ENCODE measurements at places on chromosomes 11 and 22.

DNA sequence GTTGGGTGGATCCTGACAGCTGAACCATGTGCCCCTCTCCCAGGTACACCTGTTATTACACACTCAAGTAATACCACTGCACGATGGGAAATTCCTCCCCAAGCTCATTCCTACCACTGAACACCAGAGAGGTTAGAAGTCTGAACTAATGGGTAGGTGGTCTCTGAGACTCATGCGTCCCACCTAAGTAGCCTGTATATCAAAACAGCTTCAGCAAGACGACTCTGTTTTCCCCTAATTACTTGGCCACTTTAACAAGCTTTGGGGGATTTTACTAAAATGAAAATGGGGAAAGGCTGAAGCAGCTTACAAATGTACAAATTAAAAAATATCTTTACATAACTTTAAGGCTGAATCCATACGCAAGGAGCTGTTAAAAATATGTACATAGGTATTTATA lies 29.4 kb downstream of the LGR4 start:
- no peak for DNase-seq

- no peak for DNase-seq
Observed at GRCh38 chr22:36881504-36882245, 20.9 kb downstream of the NCF4 start.

DNA sequence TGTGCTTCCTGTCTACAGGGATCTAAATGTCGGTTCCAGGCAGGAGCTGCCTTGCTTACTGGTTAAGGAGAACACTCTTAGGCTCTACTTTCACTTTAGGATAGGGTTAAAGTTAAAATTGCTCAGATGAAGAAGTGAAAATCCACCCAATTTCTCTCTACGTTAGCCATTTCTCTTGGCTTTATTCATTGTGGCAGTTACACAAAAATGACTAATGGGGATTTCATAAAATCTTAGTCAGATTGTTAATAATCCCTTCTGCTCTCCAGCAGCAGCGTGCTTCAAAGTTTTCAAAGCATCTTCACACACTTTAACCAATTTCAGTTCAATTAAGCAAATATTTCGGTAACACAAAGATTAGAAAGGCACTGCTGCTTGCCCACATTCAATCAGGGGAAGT lies 58.4 kb upstream of the RCN1 start:
- DNase-seq = no peak

- no peak for DNase-seq
Observed at GRCh38 chr11:119617340-119617713, 111.7 kb downstream of the NECTIN1 start.

DNA sequence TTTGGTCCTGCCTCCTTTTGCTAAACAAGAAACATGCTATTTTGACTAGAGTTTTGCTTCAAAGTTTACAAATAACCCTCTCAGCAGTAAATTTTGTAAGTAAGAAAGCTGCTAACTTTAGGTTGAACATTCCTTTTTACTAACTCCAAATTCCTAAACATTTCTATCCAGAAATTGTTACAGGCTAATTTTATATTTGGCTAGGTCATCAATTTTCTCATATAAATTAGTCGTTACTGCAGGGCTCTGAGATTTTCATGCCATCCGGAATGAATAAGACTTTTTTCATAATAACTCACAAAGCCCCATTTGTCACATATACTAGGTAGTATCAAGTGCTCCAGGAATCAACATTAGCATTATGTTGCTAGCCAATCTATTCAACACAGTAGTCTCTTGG lies 143.1 kb downstream of the METTL15 start:
- no peak for DNase-seq

GRCh38 chr11:7544021-7544420 lies 30.2 kb downstream of the PPFIBP2 start:
- no peak for DNase-seq

GRCh38 chr11:74147199-74147929 lies 23.4 kb downstream of the C2CD3 start:
- no peak for DNase-seq

DNA sequence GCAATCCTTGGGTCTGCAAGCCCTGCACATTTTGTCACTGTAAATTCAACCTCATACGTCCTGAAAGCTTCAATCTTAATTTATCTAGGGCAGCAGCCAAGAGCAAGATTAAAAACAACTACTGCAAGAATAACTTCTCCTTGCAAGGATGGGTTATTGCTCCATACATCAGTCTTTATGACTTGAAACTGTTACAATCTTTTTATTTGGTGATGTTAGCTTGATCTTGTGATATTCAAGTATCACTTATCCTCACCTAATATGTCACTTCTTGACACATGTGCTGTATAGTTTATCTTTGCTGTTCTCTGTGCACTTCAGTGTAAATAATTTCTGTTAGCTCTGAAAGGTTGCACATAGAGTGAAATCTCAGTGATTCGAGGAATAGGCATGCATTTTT lies 14.7 kb upstream of the APLP2 start:
- no peak for DNase-seq

- DNase-seq = no peak
Observed at GRCh38 chr11:44709966-44710365, 16.8 kb upstream of the TSPAN18 start.

- DNase-seq = no peak
Observed at GRCh38 chr11:12961615-12962014, 47.5 kb upstream of the RASSF10 start.

DNA sequence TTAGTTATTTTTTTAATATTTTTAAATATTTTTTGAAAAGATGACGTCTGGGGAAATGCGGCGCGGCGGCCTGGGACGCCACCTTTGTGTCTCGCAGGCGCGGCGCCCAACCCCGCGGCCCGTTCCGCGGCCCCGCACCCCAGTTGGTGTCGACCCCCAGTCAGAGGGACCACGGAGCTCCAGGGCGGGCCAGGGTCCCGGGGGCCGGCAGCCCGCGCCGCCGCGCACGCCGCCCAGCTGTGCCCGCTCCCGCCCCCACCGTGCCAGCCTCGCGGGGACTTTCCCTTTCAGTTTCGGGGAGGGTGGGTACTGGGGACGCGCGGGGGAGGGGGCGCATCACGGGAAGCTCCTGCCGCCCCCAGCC lies 1.6 kb downstream of the CCND1 start:
- DNase-seq = no peak

DNA sequence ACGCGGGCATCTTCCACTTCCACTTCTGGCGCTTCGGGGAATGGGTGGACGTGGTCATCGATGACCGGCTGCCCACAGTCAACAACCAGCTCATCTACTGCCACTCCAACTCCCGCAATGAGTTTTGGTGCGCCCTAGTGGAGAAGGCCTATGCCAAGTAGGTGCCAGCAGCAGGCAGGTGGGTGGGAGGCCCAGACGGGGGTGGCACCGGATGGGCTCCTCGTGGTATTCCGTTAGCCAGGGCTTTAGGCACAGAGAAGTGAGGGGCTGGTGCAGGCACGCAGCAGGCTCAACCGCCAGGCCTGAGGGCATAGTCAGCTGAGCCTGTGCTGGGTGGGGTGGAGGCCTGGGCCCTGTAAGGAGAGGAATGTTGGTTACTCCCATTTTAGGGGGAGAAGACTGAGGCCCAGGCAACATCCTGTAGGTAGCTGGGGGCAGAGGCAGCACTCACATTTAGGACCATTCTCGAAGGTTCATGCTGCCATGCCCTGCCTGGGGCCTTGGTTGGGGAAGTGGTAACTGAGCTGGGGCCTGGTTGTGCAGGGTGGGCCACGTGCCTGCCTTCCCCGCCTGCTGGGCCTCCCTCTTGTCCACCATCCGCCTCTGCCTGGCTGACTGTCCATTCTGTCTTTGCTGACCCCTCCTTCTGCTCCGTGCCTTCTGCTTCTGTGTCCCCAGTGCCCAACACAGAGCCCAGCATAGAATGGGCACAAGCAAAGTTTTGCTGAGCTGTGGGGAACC lies 10.2 kb downstream of the OMP start:
- no peak for DNase-seq

GRCh38 chr22:20993304-20994127 lies 8.4 kb downstream of the THAP7 start:
- DNase-seq = no peak

GRCh38 chr11:17790453-17790852 lies 55.9 kb downstream of the KCNC1 start:
- no peak for DNase-seq

GRCh38 chr11:123641495-123641840 lies 13.0 kb downstream of the SCN3B start:
- DNase-seq = no peak

DNA sequence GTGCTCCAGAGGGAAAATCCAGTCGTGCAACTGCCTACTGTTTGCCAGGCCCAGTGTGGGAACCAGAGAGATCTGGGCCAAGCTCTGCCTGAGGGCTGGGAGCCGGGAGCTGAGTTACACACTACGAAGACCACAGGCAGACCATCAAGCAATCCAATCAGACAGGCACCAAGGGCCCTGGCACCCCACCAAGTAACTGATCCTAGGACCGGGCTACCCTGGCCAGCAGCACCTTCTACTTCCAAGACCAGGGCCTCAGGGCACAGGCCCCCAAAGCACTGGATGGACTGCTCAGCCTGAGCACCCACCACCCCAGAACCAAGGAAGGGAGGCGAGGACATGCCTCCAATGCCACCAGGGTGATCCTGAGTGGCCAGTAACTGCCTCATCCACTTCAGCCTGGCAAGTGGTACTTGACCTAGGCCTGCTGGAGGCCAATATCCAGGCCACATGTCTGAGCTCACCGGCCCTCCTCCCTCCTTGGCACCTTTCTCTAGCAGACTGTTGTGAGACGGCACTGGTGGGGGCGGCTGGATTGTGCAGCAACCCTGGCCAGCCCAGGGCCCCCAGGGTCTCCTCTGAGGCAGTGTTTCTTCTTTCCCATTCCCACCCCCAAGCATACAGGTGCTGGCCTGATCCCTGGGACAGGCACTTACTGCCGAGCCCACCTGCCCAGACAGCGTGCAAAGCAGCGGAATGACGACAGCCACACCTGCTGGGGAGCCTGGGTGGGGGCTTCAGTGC lies 20.7 kb upstream of the ARFGAP3 start:
- DNase-seq = no peak

DNA sequence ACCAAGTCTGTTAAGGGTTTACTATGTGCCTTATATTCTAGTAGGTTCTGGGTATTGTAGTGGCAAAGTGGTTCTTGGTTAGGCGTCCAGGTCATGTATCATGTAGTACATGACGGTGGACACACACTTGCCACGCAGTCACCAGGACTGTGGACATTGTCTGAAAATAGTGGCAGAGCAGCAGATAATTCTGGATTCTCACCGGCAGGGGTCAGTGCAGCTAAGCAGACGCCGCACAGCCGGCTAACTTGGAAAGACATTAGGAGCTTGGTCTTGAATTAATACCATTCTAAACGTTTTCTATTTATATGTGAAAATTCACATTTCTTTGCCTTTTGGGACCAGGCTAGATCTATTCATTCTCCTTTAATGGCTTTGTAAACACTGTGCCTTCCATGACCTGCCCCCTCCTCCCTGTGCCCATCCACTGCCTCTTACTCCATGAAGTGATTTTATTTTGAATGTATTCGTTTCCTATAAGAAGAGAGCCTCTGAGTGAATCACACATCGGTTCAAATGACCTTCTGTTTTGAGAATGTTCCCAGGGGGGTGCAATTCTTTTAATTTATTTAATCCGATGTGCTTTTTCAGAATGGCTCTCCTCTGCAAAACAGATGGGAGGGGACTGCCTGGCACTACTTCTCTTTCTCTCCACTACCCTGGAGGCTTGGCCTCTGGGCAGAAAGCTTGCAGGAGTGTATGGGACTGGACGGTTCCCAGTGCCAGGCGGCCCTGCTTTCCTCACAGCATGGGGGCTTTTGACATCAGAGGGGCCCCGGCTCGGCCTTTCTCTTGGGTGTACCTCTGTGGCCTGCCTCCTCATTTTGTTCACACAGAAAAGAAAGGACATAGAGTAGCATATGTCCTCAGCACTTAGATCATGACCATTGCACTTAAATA lies 378.0 kb downstream of the NTM start:
- no peak for DNase-seq

- DNase-seq = no peak
Observed at GRCh38 chr11:30244265-30244664, 13.5 kb downstream of the FSHB start.

DNA sequence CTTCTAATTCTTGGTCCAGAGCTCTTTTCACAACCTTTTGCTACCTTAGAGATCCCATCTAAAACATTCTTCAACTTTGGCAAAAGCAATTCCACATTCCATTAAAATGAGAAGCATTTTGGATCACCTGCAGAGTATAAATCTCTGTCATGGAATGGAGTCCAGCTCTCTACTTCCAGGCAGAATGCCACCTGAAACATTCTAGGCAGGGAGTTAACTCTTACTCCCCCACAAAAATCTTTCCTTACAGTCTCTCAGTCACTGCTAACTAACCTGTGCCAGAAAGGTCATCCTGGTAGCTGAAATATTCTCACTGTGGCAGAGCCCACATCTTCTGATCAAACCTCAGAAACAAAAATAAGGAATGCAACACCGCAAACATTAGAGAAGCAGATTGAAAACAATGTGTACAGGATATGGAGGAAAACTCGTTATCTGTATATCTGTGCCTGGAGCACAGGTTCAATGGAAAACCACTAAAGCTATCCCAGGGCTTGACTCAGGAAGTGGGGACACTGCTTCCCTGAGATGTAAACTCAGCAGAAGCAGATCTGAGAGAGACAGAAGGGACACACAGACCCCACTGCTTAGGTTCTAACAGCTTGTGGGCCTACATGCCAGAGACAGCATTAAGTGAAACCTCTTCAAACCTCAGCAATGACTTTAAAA lies 78.9 kb downstream of the KCNC1 start:
- no peak for DNase-seq

DNA sequence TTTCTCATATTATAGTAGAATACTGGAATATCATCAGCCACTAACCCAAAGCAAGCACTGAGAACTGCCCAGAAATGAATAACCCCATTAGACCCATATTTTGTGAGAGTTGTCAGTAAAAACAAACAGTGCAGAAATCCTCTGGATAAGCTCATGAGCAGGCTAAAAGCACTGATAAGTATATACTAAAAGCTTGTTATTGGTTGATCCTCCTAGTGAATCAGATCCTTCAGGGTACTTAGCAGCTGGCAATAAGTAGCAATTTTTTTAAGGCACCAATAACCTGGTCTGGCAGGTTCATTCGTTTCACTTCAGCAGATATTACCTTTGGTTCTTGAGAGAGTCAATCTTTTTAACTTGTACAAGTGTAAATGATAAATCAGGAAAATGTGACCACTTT lies 1.2 kb downstream of the NOX4 start:
- DNase-seq = no peak

DNA sequence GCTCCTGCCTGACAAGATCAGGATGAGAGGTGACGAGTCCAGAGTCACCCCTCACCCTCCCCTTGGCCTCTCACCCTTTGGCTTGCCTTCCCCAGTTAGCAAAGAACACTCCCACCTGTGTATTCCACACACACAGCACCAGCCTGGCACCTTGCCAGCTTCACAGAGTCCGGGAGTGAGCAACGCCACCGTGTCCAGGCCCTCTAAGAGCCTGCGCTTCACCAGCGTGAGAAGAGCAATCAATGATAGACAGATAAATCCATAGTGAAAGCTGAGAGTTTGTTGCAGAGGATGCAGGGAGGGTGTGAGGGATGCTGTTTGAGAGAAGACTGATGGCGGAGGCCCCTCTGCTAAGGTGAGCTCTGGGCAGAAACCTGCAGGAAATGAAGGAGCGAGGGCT lies 404.5 kb downstream of the LARGE1 start:
- DNase-seq = no peak
